ENCODE measurements at places on chromosomes 2 and 18.

DNA sequence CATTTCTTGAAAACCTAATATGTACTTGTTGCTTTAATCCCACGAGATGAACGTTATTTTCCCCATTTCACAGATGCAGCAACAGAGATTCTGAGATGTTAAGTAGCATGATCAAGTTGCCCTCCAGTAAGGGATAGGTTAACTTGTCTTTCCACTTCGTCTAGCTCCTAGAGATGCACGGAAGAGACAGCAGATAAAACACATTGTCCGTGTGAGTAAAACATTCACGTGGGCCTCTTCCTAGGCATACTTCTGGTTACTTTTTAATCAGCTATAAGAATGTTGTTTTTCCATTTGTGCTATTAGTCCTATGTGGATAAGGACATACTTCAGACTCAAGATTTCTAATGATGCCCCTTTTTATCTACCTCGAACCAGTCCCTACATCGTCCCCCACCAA is 1.2 kb upstream of the ARHGAP28 start:
- DNase-seq: no peak

DNA sequence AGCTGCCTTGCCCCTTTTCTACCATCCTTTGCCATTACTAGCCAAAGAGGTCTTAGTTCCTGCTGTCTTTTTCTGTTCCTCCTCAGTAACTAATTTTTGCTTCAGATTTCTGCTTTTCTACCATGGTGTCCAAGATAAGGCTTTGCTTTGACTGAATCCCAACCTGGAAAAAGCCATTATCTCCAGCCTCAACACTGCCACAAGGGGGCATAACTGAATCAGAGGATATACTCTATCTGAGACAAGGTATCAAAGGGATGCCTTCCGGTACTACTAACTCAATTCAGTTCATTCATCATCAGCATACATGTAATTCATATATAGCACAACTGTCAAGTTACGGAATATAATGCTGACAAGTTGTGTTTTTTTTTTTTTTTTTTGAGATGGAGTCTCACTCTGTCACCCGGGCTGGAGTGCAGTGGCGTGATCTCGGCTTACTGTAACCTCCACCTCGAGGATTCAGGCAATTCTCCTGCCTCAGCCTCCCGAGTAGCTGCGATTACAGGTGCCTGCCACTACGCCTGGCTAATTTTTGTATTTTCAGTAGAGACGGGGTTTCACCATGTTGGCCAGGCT is 11.4 kb downstream of the OSGEPL1 start:
- peak; percentile 13 for DNase-seq

GRCh38 chr18:76005632-76006208 is 489.3 kb downstream of the ZNF516 start:
- no peak for DNase-seq

DNA sequence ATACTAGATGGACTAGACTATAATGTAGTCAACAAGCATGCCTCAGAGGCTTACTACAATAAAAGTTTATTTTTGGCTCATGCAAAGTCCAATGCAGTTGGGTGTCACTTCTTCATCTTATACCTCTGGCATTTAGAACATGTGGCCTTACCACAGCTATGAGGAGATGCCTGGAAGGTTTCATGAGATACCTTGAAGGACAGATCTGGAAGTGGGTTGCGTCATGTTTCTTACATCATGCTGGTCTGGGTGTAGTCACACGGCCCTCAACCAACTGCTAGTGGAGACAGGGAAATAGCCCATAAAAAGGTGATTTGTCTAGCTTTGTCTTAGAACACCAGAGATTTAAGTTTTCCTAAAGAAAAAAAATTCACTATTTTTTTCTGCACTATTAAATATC is 91.7 kb upstream of the MMADHC start:
- no peak for DNase-seq

DNA sequence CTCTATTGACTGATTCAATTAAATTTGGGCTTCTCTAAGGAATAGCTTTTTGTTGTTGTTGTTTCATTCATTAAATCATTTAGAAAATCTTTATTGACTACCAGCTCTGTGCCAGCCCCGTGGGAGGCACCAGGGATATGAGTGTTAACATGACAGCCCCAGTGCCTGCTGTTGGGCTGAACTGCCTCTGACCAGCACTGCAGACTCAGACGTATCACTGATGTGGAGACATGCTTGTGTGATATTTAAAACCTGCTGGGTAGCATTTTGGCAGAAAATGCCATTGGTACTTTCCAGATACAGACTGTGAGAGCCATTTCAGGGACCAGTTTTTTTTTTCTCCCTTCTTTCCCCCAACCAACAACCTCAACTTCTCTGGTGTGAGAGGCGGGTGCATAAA is 38.6 kb upstream of the KCNF1 start:
- no peak for DNase-seq

GRCh38 chr2:232573771-232574435 is 23.4 kb downstream of the EIF4E2 start:
- DNase-seq: peak; percentile 66

GRCh38 chr2:96866586-96866985 is 3.3 kb downstream of the SEMA4C start:
- DNase-seq: no peak

- no peak for DNase-seq
Observed at GRCh38 chr18:8361941-8362471, 247.2 kb upstream of the RAB12 start.

DNA sequence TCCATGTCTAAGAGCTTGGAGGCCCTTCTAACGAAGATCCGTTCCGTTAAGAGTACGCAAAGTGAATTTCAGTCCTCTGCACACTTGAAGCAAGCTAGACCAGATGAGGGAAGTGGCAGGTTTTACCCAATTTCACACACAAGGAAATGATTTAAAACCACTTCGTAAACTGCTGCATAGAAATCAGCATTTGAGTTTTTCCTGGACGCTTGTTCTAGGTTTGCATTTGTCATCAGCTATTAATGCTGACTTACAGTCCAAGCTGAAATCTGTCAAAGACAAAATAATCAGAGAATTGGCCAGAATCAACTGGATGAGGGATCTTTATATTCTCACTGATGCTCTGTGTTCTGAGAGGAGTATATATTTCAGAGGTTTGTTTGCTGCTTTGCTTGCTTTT is 117.6 kb upstream of the RASGRP3 start:
- DNase-seq: no peak

DNA sequence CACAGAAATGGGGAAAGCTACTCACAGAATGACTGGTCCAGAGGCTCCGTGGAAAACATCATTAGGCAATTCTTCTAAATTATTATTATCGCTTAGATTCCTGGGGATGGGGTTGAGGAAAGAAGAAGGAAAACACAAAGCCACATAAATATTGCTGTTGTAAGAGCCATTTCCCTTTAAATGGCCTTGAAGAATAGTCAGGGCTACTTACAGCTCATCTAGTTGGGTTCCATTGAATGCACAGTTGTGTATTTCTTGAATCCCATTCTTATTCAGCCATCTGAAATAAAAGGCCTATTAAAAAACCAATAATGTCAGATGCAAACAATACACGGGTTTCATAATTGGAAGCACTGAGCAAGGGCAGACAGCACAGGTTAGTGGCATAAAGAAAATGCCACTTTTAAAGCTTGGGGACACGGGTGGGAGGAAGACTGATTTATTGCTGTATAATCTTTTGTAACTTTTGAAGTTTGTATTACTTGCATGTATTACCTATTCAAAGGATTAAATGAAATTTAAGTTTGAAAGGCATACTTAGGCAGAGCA is 171.4 kb downstream of the FSHR start:
- no peak for DNase-seq

- no peak for DNase-seq
Observed at GRCh38 chr2:229596796-229597195, 117.6 kb downstream of the DNER start.

GRCh38 chr2:216603010-216603883 is 30.0 kb upstream of the IGFBP2 start:
- DNase-seq: no peak

- DNase-seq: peak; percentile 61
Observed at GRCh38 chr2:75787532-75788132, 76.9 kb upstream of the GCFC2 start.

DNA sequence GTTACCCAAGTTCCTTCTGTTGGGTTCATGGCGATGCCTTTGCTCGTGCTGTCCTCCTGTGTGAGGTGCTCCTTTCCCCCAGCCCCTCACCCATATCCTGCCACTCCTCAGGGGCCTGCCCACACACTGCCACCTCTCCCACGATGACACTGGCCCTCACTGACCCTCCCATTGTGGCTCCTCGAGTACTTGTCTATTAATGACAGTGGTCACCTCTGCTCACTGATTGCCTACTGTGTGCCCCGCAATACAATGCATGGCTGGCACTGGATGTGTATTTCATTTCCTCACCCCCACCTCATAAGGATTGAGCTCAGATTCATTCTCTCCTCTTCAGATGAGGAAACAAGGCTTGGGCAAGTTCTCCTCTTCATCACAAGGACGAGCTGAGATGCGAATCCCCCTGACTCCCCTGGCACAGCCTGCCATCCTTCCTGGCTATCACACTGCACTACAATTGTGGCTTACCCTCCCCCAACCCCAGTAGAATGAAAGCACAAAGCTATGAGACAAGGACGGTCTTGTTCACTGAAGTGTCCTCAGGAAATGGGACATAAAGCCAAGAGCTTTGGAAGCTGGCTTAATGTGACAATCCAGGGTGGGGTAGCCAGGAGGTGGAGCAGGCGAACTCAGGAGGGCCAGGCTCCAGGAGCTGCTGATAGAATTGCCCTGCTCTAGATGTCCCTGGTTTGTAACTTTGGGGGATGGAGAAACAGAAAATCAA is 93.9 kb upstream of the RAB12 start:
- DNase-seq: peak; percentile 17

- DNase-seq: no peak
Observed at GRCh38 chr2:173300458-173300857, 54.2 kb upstream of the CDCA7 start.

DNA sequence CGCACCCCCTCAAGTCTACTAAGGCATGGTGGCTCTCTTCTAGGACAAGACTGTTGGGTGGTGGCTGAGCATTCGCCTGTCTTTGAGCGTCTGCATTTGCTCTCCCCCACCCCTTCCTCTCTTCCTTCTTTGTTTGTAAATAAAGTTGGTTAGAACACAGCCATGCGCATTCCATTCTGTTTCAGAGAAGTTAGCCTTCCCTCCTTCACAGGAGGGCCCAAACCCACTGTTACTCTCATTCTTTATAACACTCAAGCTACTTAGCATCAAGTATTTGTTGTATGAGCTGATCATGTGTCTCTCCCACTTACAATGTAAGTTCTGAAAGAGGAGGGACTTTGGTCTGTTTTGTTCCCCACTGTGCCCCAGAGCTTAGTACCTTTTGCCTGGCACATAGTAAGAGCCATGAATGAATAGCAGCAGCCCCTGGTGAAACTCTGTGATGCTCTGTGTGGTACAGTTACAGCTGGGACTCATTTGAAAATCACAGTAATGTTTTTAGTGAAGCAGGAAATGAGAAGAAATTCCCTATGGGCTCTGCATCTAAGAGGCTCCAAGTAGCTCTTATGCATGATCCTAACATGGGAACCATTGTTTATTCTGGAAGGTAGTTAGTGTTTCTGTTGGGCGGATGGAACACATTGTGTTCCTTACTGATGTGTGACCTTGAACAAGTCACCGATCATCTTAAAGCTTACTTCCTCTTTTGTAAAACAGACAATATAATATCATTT is 7.7 kb downstream of the MGAT5 start:
- DNase-seq: no peak

GRCh38 chr2:195343540-195343939 is 313.5 kb upstream of the SLC39A10 start:
- no peak for DNase-seq

DNA sequence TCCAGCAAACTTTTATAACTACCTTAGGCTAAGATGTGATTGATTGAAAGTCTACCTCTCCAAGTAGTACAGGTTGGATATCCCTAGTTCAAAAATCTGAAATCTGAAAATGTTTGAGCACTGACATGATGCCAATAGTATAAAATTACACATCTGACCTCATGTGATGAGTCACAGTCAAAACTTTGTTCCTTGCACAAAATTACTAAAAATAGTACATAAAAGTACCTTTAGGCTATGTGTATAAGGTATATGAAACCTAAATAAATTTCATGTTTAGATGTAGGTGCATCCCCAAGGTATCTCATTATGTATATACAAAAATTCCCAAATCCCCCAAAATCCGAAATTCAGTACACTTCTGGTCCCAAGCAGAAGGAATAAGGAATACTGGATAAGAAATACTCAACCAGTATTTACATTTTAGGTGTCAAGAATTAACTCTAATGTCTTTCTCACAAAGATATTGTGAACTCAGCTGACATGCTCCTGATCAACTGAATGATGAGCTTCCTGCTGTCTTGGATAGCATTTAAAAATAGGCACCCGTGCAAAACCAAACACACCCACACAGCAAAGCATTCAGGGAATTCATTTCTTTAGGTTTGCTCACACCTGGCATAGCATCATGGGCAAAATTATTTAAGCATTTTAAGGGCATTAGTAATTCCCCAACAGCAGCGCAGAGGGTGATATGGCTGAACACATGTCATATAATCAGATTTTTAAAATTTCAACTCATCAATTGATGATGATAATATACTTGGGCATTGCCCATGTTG is 497.4 kb upstream of the MEIS1 start:
- no peak for DNase-seq

- no peak for DNase-seq
Observed at GRCh38 chr2:9946076-9946475, 5.4 kb upstream of the GRHL1 start.

GRCh38 chr18:54558609-54559585 is 32.1 kb upstream of the DYNAP start:
- DNase-seq: no peak

DNA sequence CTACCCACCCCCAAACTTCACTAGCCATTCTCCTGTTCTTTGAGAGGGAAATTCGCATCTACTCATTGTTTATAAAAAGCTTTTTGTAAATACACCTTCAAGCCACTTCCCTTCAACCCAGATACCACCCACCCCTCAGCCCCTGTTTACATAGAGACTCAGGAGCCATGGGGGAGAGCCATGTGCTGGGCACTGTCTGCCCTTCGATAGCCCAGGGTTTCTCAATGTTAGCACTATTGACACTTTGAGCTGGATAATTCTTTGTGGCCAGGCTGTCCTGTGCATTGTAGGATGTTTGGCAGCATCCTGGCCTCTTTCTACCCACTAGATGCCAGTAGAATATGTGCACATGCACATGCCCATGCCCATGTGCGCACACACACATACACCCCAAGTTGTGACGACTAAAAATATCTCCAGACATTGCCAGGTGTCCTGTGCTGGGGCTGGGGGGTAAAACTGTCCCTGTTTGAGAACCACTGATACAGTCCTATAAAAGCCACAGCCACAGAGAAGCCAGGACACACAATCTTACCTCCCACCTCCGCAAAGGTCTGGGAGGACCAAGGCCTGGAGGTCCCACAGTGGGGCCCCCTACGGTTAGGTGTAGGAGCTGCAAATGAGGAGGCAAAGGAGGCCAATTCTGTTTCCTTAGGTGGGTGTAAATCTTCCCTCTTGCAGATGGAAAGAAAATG is 44.5 kb upstream of the ASPRV1 start:
- DNase-seq: no peak

GRCh38 chr2:46663614-46664013 is 184.2 kb downstream of the TMEM247 start:
- DNase-seq: no peak

GRCh38 chr2:115077626-115078025 is 635.2 kb downstream of the DPP10 start:
- no peak for DNase-seq

- DNase-seq: no peak
Observed at GRCh38 chr2:234565201-234565600, 68.3 kb upstream of the ARL4C start.
